Urothelium cell line (cell line): ENCODE measurements at places on chromosomes 5 and 9.

GRCh38 chr9:17004500-17004899, 130.3 kb upstream of the CNTLN start:
- DNase-seq, result no peak

DNA sequence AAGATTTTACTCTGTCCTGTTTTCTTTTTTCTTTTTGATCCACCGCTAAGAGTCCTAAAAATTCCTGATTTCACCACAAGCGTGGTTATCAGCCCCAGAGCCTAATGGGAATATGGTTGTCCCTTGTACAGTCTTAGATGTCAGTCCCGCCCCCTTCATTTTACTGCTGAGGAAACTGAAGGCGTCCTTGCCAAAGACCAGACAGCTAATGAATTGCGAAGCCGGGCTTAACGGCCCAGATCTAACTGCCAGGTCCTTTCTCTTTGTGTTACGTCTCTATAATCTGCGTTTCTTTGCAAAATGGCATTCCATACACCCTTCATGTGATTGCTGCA, 497 bp downstream of the NSA2 start:
- peak; percentile 21 for DNase-seq

DNA sequence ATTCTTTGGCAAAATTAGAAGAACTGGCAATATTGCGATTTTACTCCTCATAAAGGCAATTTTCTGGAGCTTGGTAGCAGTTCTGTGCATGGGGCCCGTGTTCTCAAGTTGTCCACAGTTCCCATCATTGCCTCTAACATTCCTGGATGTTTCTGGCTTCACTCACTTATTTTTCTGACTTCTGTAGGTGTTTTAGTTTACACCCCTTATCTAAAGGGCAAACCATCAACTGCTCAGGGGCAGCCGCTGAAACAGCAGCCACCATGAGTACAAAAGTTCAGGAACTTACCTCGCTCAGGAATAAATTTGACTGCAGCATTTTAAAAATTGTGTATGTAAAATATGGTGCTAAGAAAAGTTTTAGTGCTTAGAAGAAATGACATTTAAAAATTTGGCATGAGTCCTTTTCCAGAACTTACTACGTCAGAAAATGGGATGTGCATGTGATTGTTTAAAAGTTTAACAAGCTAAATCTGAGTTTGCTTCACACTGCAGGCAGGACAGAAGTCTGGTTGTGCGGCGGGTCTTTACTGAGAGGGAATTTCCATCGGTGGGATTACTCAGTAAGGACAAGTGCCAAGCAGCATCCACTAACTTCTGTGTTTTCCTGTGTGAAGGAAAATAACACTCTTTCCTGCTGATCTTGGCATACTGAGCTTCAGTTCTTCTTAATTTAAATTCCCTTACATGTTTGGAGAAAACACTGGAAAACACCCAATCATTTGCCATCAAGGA, 261.7 kb downstream of the MAT2B start:
- no peak for DNase-seq

- DNase-seq, result peak; percentile 13
Observed at GRCh38 chr9:73437758-73438157, 286.1 kb downstream of the ANXA1 start.

GRCh38 chr9:128026773-128027541, 40.2 kb downstream of the NAIF1 start:
- no peak for DNase-seq

DNA sequence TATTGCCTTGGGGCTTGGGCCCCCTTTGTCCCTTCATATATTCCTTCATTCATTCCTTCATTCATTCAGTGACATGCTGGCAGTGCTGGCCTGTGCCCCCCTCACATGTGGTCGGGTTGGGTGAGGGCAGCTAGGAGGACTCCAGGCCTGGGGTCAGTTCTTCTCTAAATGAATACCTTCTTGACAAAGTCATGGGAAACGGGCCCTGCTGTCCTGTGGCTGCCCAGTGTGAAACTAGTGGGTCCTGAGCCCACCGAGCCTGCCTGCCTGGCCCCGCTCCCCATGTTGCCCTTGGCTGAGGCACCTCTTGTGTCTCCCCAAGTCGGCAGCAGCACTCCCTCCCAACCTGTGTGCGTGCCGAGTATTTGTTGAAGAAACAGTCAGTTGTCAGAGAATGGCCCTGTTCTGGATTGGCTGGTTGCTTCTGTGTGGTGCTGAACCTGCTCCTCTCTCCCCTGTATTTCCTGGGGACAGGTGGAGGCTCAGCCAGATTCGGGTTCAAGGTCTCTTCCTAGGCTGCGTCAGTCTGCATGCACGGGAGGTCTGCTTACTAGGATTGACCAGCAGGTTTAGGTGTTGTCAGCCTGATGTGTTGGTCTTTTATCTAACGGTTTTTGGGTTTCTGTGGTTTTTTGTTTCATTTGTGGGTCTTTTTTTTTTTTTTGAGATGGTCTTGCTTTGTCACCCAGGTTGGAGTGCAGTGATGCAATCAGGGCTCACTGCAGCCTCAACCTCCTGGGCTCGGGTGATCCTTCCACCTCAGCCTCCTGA, 3.0 kb upstream of the CEL start:
- DNase-seq, result no peak
